ENCODE measurements at places on chromosomes 6 and 20.
A peak's percentile ranks its signal among the peaks of the same experiment; 100 is the strongest.

DNA sequence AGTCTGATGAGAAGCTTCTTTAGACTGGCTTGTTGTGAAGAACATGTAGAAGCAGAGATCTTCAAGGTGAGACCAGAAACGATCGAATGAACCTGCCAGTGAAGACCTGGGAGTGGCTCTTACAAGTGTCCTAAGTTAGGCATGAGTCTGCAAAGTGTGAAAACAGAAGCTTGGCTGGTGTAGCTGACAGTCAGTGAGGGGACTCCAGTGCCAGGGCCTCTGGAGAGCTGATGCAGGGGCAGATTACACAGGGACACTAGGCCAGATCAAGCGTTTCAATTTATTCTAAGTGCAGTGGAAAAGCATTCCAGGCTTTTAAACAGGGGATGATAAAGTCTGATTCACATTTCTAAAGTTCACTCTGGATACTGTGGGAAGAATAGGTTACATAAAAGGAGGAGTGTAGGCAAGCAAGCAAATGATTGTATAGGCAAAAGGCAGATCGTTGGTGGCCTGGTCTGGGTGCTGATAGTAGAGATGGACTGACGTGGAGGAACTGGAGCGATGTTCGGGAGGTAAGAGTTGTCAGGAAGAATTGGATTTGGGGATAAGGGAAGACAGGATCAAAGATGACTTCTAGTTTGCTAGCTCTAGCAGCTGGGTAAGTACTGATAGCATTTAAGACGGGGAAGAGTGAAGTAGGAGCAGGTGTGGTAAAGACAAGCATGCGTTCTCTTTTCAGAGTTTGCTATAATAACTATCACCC lies 133.5 kb downstream of the MAN1A1 start:
- DNase-seq: no peak

DNA sequence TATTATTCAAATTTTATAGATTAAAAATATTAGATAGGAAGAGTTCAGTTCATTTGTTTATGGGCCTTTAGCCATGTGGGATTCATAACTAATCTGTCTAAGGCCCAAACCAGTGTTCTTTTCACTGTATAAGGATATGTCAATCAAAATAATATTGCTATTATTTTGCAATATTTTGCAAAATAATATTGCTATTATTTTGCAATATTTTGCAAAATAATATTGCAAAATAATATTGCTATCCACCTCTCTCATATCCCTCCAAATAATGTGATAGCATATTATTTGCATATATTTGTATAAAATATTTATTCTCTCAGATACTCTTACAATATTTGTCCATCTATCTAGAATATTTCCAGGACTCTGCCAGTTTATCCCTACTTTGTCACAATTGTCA lies 595.3 kb upstream of the PTCHD4 start:
- no peak for DNase-seq

GRCh38 chr20:22368235-22368634 lies 216.1 kb downstream of the FOXA2 start:
- DNase-seq: no peak

- no peak for DNase-seq
Observed at GRCh38 chr6:10586302-10586701, 65.2 kb downstream of the GCNT2 start.

GRCh38 chr6:149934249-149935156 lies 7.3 kb upstream of the ULBP2 start:
- DNase-seq: peak; percentile 81

- DNase-seq: no peak
Observed at GRCh38 chr20:1644101-1644962, 13.2 kb downstream of the SIRPG start.

DNA sequence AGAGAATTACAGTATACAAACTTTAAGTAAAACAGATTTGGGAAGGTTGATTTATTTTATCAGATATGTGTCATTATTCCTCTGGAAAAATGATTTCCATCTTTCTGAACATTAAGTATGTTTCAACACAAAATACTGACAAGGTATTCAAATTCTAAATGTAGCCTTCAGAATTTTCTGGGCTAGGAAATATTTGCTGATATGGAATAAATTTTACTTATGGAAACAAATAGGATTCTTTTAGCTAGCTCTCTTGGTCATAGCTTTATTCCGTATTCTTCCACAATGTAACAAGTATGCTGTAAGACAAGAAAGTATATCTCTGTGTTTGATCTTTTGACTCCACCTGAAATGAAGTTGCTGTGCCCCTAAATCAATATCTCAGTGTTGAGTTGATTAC lies 1125.2 kb upstream of the CITED2 start:
- DNase-seq: no peak

DNA sequence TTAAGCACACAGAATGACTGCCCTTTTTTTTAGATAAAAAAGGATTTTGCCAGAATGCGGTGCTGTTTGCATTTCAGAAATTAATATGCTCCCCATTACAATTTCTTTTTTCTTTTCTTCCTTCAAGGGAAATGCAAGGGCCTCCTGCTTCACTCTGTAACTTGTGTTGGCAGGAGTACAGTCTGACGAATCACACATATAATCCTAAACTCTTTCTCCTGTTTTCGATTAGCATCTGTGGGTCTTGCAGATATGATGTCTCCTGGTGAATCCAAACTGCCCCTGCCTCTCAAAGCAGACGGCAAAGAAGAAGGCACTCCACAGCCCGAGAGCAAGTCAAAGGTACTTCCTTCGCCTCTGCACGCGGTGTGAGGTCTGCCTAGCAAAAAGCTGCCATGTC lies 149.5 kb downstream of the TMEM242 start:
- DNase-seq: no peak

GRCh38 chr6:111524735-111525134 lies 41.7 kb upstream of the REV3L start:
- no peak for DNase-seq

GRCh38 chr6:14365393-14365792 lies 247.8 kb downstream of the CD83 start:
- DNase-seq: no peak

GRCh38 chr6:21769405-21769861 lies 175.9 kb downstream of the SOX4 start:
- no peak for DNase-seq

Measured in CD4-positive, alpha-beta T cell treated with Interleukin-15 for 4 hours (primary cell).